CD4-positive, alpha-beta T cell treated with Interleukin-4 for 4 hours (primary cell): ENCODE measurements at places on chromosomes 4 and X.

- no peak for DNase-seq
Measured at GRCh38 chr4:166432842-166433241, 559.8 kb downstream of the TLL1 start.

- no peak for DNase-seq
Measured at GRCh38 chr4:152045807-152046571, 285.2 kb upstream of the GATB start.

DNA sequence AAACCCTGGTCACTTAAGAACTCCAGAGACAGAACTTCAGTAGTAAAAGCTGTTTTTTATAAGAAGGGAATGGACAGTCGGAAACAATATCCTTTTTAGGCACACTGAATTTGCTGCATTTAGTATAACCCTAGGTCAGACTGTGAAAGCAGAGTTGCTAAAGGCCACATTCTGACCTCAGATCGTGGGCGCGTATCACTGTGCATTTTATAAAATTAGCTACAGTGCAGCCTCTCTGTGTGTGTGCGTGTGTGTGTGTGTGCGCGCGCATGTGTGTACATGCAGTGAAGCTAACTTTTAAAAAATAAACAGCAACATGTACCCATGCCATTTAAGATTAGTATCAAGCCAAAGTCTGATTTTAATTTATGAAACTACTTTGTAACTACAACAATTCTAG lies 8.0 kb downstream of the ZNF827 start:
- DNase-seq, result no peak

DNA sequence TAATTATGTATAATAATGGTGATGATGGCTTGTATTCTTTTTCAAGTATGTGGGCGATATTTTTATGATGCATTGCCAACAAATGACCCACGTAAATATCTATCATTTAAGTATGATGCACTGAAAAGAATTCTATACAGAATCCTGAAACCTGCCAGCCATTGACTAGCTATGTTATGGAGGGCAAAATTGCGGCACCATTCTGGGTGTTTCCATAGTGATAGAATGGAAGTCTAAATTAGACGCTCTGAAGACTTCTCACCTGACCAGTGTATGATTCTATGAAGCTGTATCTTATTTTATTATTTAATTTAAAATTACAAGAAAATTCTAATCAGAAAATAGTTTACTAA lies 677 bp upstream of the CENPC start:
- DNase-seq, result no peak

DNA sequence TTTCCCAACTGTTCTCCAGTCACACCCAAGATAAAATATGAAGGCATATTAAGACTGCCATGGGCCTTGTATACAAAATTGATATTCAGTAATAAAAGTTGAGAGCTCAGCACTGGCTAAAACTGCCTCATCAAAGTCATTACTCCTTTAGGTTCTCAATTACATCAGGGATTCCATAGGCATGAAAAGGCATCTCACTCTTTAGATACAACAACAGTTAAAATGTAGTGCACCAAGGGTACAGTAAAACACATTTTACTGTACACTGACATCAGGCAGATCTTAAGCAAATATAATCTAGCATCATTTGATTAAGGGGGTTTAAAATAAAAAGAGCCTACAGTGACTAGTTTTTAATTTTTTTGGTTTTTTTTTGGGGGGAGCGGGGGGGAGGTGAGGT lies 107.7 kb downstream of the PPP3CA start:
- DNase-seq, result no peak

- DNase-seq, result no peak
Measured at GRCh38 chrX:129115104-129115503, 408.2 kb downstream of the SMARCA1 start.

GRCh38 chrX:41956027-41956426 lies 32.7 kb upstream of the CASK start:
- no peak for DNase-seq

DNA sequence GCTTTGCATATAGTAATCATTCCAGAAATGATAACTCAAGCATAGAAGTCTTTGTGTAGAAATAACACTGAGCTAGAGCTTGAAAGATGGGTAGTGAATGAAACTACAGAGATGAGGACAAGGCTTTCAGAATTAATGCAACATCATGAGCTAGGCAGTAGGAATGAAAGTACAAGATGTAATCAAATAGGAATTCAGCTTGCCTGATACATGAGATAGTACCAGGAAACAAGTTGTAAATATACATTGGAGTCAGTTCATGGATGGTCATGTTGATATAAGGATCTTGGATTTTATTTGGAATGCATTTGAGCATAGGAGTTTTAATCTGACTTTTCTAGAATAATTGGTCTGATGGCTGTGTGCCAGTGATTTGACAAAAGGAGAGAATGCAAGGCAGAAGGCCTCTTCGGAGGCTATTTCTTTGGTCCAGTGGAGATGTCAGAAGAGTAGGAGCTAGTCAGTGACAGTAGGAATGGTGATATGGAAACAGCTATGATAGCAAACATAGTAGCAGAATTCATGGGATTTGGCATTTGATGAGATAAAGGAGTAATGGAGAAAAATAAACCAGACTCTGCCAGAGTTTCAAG lies 206.4 kb upstream of the PACRGL start:
- no peak for DNase-seq

DNA sequence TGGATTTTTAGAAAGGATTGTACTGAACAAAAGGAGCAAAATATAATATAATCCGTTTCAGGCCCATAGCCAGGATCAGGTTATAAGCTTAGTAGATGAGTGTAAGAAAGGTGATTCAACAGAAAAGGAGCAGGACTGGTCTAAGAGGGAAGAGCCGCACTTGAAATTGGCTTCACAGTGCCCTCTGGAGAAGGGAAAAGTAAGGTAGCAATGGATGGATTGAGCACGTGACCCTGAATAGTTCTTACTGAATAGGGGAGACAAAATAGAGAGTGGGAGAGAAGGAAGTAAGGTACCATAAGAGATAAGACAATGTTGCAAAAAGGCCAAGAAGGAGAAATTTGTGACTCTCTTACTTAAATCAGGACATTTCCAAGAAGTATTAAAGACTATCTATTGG lies 15.6 kb downstream of the CXorf66 start:
- no peak for DNase-seq

DNA sequence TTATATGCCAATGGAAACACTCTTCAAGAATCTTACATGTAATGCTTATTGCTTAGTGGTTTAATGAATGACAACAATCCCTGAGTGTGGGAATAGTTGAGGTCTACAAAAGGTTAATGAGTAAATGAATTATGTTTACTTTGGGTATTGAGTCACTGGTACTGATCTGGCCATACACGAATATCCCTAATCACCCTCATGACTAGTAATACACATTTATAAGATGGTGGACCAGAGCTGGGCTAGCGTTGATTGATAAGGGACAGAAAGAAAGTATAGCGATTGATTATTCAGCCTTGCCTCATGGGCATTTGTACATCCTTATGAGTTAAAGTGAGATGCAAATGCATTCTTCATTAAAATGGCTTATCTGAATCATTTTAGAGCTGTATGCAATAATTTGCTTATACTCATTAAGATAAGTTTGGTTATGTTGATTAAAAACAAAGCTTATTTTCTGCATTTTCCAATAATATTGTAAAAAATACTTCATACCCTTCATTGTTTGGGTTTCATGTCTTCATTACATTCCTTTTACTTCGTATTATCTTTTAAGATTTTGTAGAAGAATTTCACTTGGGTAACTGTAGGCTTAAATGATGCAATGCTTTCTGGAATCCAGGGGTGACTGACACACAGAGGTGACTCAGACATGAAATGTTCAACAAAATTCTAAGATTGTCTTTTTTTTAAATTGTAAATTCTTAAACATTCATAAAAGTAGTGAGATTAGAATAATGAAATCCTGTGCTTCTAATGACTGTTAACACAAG lies 47.4 kb downstream of the FGF2 start:
- no peak for DNase-seq

DNA sequence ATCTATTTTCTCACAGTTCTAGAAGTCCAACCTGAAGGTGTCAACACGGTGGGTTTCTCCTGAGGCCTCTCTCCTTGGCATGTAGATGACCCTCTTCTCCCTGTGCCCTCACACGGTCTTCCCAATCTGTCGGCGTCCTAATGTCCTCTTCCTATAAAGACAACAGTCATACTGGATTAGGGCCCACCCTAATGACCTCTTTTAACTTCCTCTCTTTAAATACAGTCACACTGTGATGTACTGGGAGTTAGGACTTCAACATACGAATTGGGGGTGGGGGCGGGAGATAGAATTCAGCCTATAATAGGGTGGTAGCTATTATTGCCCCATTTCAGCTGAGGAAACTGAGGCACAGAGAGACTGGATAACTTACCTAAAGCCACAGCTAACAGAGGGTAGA lies 70.2 kb downstream of the SMIM20 start:
- DNase-seq, result no peak

- DNase-seq, result no peak
Measured at GRCh38 chr4:85741381-85741780, 266.4 kb downstream of the ARHGAP24 start.

GRCh38 chr4:54231768-54232688 lies 2.9 kb downstream of the PDGFRA start:
- DNase-seq, result no peak

- DNase-seq, result no peak
Measured at GRCh38 chrX:87045352-87045751, 472.2 kb upstream of the KLHL4 start.

GRCh38 chrX:132031867-132032266 lies 8.8 kb downstream of the STK26 start:
- DNase-seq, result no peak

DNA sequence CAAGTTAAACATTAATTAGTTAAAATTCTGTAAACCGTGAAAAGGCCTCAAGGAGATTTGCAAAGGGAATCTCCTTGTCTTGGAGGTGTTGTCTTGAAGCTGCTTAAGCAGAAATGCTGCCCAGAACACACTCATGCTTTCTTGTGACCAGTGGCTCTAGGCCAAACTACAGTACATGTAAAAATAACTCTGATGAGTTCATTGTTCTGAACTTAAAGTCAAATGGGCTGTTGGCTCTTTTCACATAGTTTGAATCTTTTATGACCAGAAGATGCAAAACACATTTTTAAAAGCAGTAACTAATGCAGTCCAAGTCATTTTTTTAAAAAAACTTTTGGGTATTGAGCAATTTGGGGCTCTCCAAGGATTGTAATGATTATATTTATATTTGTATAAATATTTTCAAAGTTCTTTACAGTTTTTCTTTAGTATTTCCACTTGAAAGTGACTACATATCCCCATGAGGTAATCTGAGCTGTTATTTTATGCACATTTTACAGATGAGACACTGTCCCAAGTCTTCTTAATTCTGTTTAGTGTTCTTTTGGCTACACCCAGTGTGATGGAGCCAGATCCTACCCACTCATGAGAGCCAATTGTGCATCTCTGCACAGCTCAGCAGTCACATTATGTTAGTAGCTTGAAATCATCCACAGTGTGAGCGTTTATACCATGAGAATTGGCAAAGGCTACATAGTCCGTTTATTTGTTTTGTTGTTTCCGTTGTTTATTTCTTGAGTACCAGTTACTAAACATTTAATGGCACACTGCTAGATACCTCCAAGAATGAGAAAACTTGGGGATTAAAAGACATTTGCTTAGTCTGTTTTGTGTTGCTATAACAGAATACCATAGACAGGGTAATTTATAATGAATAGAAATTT lies 112.8 kb upstream of the ATXN3L start:
- DNase-seq, result no peak

DNA sequence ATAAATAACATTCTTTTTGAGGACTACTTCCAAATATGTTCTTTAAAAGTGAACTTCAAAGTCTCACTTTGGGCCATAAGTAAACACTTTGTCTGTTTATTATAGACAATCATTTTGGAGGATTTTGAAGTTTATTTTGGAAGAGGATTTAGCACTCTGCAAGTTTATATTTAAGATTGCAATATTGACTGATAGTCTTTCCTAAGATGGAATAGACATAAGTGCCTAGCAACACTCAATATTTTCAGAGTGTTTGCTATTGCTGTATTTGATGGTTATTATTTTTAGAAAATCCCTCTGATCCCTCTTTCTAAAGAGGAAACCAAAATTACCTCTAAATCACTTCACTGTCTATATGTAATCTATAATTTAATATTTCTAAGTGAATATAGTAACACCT lies 42.8 kb upstream of the MAD2L1 start:
- no peak for DNase-seq

DNA sequence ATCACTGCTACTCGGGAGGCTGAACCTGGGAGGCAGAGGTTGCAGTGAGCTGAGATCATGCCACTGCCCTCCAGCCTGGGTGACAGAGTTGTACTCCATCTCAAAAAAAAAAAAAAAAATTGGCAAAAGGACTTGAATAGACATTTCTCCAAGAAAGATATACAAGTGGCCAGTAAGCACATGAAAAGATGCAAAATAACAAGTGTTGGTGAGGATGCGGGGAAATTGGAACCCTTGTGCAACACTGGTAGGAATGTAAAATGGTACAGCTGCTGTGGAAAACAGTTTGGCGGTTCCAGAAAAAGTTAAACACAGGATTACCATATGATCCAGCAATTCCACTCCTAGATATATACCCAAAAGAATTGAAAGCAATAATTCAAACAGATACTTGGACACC lies 19.4 kb downstream of the RBM10 start:
- no peak for DNase-seq

DNA sequence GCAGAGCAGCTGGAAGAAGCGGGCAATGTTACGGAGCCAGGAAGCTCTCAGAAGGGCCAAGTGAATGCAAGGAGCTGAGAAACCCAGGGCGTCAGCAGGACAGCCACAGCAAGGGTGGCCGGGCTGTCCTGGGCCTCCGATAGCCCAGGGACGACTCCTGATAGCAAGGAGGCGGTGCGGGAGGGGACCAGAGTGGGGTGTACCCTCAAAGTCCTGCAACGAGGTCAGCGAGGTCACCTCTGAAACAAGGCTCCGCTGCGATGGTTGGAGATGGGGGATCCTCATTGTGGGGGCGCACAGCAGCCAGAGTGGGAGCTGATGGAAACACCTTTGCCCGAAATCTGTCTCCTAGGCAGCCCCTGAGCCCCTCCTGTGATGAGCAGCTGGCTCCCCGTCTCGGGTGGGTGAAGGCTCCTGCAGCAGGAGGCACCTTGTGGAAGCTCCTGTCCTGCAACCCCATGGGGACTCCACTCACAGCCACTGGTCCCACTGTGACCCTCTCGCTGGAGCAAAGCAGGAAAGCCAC lies 4.3 kb upstream of the CCNQ start:
- no peak for DNase-seq

DNA sequence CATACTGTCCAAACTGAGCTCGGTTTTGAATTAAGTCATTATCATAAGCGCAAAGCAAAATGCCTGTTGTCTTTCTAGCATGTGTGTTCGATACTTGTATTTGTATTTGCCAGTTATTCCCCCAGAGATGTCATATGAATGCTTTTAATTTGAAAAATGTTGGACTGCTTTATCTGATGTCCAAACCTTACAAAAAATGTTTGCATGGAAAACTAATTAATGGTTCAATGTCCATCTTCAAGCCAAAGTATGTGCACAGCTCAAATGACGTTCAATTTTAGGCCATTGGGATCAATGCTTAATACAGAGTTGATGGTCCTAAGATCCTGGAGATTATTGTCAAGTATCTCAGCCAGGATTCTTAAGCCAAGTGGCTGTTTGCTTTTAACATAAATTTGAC lies 17.2 kb upstream of the HPGDS start:
- DNase-seq, result no peak

GRCh38 chr4:111334361-111334760 lies 711.5 kb upstream of the PITX2 start:
- DNase-seq, result no peak

- no peak for DNase-seq
Measured at GRCh38 chr4:174383783-174384182, 100.1 kb downstream of the CEP44 start.

- no peak for DNase-seq
Measured at GRCh38 chr4:8260656-8261111, 8.9 kb upstream of the HTRA3 start.
